Stimulated activated CD8-positive, alpha-beta memory T cell treated with anti-CD3 and anti-CD28 coated beads, Interleukin-7, amount 100 ng/mL, for 1 hour (primary cell): ENCODE measurements at places on chromosomes 13 and 19.

- no peak for DNase-seq
Observed at GRCh38 chr13:112073245-112074138, 6.5 kb downstream of the SOX1 start.

DNA sequence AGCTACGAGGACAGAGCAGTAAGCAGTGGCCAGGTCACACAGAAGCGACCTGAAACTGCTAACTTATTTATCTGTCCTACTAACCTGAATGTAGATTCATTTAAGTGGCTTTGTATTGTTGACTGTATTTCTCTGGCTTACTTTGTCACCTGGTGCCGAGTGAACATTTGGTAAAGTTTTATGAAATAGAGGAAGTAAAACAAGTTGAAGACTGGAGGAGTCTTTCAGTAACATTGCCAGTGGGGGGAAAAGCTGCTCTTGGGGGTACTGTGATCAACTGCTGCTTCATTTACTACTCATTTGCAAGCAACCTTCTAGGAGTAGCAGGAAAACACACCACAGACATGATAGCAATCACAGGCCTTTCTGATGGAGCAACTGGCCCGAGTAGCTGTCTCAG lies 615.0 kb downstream of the FGF9 start:
- DNase-seq, result no peak

GRCh38 chr19:19651076-19651475 lies 7.6 kb upstream of the GMIP start:
- no peak for DNase-seq

DNA sequence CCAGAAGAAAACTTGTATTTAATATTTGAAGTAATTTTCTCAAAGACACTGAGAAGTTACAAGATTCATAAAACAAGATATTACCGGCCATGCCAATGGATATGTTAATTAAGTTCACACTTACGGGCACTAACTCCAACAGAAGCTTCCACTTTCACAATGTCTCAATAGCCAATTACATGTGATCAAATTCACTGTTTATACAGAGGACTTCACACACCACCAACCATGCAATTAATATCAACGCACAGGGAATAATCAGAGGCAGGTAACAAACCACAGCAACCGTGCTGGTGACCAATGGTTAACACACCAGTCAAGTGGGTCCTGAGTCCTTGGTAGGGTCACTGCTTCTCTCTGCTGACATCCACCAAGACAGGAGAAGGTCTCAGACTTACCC lies 5.9 kb upstream of the ACOD1 start:
- DNase-seq, result no peak

GRCh38 chr19:45217193-45217956 lies 27.8 kb downstream of the EXOC3L2 start:
- no peak for DNase-seq

DNA sequence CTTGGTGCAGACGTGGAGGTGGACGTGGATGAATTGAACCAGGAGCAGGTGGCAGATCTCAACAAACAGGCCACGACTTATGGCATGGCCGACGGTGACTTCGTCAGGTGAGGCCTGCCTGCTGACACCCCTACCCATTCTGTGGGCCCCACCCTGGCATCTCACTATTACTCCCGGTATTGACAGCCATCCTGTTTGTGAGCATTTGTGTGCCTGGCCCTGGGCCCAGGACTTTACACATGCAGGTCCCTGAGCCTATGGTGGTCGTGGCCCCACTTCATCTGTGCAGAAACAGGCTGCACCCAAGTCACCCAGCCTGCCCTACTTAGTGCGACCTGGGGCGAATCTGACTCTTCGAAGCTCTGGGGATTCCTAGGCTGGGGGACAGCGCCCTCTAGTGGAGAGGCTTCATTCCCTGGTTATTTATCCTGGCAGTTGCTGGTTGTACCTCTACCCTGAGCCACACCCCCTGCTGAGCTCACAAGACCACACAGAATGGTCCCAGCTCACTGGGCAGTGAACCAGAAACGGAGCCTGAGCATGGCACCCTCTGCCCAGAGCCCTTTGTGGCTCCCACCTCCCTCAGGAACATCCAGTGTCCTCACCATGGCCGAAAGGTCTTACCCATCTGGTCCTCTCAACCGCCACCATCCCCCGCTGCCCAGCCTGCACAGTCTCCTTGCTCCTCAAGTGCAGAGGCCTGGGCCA lies 16.9 kb downstream of the ZNF296 start:
- peak; percentile 63 for DNase-seq

- no peak for DNase-seq
Observed at GRCh38 chr13:34900288-34900739, 41.8 kb upstream of the NBEA start.

DNA sequence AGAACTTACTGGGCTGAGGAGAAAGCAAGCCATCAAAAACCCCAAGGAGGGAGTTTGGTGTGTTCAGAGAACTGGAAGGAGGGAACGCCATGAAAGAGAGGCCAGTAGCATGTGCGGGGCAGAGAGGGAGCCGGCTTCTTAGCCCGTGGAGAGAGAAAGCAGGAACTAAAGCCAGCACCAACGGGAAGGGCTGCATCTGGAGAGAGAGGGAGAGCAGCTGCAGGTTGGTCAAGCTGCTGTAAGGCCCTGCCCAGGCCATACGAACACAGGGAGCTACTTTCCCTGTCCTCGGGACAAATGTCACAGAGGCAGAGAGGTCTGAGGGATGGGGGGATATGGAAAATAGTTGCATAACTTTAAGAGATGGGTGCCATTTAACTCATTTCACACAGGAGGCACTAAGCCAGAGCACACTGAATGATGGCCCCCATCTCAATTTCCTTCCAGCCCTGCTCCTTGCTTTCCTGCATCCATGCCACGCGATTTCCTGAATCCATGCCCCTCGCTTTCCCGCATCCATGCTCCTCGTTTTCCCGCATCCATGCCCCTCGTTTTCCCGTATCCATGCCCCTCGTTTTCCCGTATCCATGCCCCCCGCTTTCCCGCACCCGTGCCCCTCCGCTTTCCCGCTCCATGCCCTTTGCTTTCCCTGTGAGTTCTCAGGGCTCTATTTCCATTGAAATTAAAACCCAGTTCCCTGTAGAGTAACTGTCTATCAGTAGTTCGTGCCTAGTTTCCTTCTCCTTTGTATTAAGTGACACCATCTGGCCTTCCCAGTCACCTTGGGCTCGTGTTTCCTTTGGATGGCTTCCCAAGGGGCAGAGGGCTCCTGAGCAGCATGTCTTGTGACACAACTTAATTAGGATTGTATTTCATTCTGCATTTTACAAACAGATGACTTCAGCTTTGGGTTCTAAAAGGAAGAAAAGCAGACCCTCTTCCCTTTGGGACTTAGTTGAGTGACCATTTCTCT lies 31.5 kb upstream of the TPT1 start:
- no peak for DNase-seq

GRCh38 chr13:24097064-24097463 lies 63.5 kb upstream of the SPATA13 start:
- no peak for DNase-seq

GRCh38 chr13:100898431-100898830 lies 223.8 kb upstream of the TMTC4 start:
- DNase-seq, result no peak

- DNase-seq, result no peak
Observed at GRCh38 chr19:48719263-48720171, at the start of gene MAMSTR. Gene MAMSTR, minus strand, starts transcription at chr19:48719725. Its CDS starts 694 bp downstream, at chr19:48719031.

DNA sequence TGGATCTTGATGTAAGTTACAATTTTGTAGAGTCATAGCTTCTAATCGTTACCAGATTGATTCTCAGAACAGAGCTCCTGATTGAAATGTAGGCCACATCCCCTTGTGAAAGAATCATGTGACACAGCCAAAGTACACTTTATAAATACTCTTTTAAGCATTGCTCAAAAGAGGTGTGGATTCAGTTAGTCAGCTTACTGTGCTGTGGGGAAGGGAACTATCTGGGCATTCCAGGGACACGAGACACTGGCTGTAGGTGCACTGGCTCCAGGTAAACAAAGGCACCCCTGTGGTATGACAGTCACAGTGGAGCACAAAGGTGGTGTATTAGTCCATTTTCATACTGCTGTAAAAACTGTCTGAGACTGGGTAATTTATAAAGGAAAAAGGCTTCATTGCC lies 222.8 kb downstream of the LIG4 start:
- no peak for DNase-seq

- no peak for DNase-seq
Observed at GRCh38 chr13:30074431-30074830, 224.0 kb upstream of the UBL3 start.

GRCh38 chr19:42397263-42398166 lies 7.4 kb upstream of the CNFN start:
- no peak for DNase-seq

DNA sequence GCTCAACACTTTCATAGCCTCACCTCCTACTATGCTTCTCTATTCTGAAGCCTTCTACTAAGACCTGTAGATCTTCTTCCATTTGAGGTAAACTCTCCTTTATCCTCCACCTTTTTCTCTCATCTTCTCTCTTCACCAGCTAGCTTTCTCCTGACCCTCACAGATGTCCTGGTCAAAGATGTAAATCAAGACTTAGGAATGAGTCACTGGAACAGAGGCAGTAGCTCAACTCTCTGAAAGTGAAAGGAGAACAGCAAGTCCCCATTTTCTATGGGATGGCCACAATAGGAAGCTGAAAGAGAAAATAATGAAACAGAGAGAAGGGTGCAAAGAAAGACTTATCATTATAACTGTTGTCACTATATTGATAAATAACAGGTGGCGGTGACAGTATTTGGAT lies 86.1 kb upstream of the DOCK9 start:
- no peak for DNase-seq
